Mesenteric fat pad (tissue), 1 donor: ENCODE measurements at places on chromosomes 6 and 20. TPM values are rescaled to one million over a fixed set of nuclear protein-coding genes. Genes with fewer than 3 reads are reported as not detected.

- no peak for DNase-seq
Measured at GRCh38 chr6:85261271-85261670, 188.6 kb upstream of the NT5E start.

- DNase-seq, result no peak
Measured at GRCh38 chr6:99344289-99344688, 5.2 kb downstream of the FAXC start.

DNA sequence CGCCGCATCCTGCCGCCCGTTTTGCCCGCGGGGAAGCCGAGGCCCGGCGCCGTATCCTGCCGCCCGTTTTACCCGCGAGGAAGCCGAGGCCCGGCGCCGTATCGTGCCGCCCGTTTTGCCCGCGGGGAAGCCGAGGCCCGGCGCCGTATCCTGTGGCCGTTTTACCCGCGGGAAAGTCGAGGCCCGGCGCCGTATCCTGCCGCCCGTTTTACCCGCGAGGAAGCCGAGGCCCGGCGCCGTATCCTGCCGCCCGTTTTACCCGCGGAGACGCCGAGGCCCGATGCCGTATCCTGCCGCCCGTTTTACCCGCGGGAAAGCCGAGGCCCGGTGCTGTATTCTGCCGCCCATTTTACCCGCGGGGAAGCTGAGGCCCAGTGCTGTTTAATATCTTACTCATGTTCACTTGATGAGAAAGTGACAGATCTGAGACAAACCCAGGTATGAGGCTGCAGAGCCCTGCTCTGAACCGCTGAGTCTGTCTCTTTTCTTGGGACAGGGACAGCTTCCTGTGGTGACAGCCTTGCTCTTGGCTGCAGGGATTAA is 129.4 kb downstream of the CDH26 start:
- no peak for DNase-seq

DNA sequence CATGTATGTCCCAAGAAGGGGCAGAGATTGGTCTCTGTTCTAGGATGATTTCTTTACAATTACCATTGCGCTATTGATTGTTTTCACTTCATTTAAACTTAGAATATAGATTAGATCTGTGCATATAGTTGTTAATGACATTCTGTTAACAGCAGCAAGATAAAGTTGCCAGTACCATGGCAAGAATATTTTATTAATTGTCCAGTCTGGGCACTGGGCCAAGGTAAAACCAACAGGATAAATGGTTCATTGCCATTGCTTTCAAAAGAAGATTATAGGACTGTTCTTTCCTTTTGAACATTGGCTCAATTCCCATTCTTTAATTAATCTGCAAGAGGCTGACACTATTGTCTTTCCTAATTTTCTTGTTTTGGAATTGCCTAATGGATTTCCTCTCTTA is 592.4 kb downstream of the RFPL4B start:
- no peak for DNase-seq

- no peak for DNase-seq
Measured at GRCh38 chr6:154386848-154387717, 30.5 kb upstream of the IPCEF1 start.

Gene PEX3
- total RNA-seq, result 15.4 TPM
